CD4-positive, alpha-beta T cell treated with Interleukin-15 for 1 hour (primary cell): ENCODE measurements at places on chromosomes 1 and 21.

DNA sequence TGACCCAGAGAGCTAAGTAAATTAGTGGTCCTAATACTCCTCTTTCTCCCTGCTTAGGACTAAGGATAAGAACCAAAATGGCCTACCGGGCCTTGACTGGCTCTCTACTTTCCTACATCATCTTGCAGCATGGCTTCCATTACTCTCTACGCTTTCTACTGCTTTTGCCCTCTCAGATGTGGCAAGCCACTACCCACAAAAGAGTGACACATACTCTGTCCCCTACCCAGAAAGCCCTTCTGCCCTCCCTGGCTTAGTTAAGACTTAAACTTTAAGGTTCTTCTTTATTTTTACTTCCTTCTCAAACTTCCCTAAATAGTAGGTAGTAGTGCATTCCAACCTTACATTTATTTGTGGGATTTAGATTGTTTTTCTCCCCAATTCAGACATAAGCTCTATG lies 228.1 kb downstream of the TPR start:
- DNase-seq, result no peak

DNA sequence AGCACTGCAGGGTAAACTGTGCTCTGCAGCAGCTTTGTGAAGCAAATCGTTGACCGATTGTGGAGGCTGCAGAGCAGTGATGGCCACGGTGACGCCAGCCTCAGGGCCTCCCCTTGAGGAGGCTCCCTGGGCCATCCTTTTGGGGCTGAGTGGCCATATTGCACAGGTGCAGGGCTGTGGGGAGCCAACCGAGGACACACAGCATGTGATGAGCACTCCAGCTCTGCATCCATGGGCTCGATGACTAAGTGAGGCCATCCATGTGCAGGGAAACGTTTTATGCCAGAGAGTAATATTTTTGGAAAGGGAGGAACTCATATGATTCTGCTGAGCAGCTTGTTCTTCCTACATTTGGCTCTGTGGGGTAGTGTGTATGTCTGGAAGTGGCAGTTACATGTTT lies 24.6 kb downstream of the KCNK1 start:
- DNase-seq, result no peak

GRCh38 chr1:82317671-82318070 lies 516.9 kb downstream of the ADGRL2 start:
- DNase-seq, result no peak

GRCh38 chr1:26784023-26784871 lies 3.5 kb upstream of the PIGV start:
- DNase-seq, result peak; percentile 26

GRCh38 chr1:173429471-173430402 lies 47.4 kb upstream of the PRDX6 start:
- DNase-seq, result peak; percentile 58

GRCh38 chr1:65964123-65964522 lies 171.4 kb downstream of the PDE4B start:
- no peak for DNase-seq

DNA sequence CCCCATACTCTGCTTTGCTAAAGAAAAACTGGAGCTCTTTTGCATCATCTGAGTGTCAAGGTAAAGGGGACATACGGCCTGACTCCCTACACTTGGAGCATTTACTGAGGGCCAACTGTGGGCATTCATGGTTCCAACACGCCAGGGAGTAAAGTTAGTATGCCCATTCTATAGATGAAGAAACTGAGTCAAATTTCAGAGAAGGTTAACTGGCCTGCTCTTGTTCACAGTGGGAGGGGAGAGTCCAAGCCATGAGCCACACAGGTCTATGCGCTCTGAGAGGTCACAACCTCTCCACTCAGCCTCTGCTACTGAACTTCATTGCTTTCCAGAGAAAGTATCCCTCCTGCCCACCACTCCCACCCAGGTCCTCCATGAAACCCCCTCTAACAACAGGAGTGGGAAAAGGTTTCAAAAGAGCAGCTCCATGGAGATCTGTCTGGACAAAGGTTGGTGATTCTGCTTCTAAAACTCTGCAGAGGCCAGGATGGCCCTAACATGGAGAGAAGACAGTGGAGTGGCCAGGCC lies 6.8 kb upstream of the KCNN3 start:
- DNase-seq, result no peak

DNA sequence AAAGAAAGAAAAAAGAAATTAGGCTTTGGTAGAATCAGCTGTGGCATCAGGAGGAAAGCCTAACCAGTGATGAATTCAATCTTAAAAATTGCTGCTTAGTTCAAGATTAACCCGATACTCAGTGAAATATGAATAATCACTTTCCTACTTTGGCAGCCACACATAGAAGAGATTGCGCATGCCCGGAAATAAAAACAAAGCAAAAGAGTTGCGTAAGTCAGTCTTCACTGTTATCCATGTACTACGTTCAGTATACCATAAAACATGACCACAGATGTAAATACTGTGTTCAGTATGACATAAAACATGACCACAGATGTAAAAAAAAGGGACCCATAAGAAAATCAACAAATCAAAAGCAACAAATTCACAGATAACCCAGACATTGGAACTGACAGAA lies 19.2 kb downstream of the CD1D start:
- no peak for DNase-seq

DNA sequence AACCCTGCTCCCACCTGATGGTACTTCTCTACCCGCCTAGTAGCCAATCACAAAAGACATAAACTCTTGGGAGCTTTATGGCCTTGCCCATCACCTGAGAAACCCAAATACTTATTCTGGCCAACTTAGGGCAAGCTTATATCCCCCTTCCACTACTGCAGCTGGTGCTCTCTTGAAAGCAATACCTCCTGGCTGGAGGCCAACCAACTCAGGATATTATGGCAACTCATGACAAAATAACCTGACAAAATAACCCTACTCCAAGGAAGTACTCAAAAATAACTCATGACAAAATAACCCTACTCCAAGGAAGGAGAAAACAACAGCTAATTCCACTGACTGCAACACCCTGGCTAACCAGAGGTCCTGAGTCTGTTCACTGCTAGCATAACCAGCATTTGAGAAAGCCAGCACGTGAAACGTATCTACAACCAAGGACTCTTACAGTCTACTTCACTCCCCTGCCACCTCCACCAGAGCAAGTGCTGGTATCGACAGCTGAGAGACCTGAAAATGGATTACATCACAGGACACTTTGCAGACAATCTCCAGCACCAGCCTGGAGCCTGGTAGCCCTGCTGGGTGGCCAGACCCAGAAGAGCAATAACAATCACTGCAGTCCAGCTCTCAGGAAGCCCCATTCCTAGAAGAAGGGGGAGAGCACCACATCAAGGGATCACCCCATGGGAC lies 179.9 kb downstream of the COL24A1 start:
- no peak for DNase-seq

GRCh38 chr1:92026806-92027205 lies 3.0 kb upstream of the EPHX4 start:
- no peak for DNase-seq

DNA sequence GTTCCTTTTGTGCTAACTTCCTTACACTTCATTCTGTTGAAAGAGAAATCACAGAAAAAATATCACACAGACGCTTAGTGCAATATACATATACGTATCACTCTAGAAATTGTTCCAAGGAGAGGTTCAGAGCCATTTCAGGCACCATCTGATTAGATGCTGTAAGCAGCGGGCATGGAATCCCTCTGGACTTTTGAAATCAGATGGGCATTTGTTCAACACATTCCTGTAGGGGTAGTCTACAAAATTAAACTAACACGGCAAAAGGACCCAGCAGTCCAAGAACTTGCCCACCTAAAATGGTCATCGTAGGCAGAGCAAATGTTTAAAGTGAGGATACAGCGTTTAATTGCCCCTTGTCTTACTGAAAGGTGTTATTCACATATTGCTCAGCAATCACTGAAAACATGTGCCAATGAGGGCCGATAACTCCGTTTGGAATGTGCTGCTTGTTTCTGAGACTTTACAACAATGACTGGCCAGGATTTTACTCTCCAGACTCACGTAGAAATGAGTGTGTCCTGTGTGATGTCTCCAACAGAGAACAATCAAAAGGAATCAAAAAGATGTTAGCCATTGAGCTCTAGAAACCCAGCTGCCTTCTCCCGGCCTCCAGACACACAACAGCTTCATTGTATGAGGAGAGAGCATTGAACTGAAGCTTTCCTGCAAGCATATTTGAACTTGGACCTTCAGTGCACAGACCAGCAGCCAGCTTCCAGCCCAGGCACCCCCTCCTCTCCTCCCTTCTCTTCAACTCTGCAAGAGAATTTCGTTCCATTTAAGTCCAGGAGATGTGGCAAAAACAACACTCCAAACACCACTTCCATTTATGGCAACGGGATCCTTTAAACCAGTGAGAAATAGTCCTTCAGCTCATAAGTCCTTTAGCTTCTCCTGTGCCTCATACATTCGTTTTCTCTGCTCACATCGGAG lies 32.1 kb upstream of the ADORA3 start:
- no peak for DNase-seq

DNA sequence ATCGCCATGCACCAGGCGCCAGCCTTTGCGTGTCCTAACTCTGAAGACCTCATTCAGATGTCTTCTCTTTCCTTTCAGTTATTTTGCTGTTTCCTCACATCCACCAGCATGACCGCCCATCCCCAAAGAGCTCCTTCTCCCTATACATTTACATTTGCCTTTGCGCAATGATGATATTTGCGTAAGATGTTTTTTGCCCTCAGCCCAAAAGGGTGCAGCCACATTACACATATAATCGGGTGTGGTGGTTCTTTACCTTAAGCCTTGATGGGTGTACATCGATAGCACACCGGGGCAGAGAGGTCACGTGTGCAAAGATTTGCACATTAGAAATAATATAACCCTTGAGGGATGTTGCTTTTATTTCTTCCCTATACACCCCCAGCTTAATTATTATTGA lies 192.8 kb downstream of the HUNK start:
- no peak for DNase-seq

DNA sequence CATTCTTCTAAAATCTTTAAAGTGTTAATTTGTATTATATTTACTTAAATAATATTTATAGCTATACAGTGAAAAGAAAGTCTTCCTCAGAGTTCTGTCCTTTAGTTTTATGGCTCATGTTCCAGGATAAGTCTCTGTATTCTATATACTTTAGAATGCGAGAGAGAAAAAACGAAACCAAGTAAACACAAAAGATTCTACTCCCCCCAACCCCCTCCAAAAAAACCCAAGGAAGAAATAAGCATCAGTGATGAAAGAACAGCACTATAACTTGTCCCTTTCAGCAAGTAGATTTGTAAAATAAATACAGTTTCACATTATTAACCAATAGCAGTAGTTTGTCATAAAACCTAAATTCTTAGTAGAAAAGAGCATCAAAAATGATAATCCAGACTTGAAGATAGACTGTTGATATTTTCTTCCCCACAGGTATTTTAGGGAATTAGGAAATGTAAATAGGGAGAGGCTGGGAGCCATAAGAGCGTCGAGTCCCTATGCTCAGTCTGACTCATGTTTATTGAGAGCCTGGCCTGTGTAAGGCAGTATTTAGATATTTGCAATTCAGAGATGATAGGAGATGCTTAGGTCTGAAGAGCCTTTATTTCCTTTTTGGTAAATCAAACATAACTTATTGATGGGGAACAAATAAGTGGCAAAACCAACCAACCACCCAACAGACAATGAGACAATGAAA lies 35.5 kb downstream of the CDC14A start:
- no peak for DNase-seq

- no peak for DNase-seq
Observed at GRCh38 chr1:12501661-12502060, 116.3 kb downstream of the DHRS3 start.

GRCh38 chr1:211687462-211688215 lies 12.2 kb upstream of the NEK2 start:
- no peak for DNase-seq

- DNase-seq, result no peak
Observed at GRCh38 chr1:217525773-217526490, 105.0 kb downstream of the GPATCH2 start.

- no peak for DNase-seq
Observed at GRCh38 chr1:241129207-241129960, 227.6 kb downstream of the RGS7 start.

DNA sequence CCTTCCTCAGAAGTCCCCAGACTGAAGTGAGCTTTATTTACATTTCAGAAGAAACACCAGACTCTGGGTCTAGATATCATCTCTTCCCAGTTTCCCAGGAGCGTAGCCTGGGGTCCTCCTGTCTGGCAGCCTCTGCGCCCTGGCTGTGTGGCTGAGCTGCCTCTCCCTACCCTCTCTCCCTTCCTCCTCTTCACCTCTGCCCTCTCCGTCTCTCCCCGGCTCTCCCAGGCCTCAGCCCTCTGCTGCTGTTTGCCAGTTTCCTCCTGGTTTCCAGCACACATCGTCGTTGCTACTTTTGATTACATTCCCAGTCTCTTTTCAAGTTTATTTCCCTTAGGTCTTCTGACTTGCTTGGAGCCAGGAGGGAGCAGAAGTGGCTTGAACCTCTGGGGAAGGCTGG lies 91.1 kb upstream of the DISP3 start:
- no peak for DNase-seq

DNA sequence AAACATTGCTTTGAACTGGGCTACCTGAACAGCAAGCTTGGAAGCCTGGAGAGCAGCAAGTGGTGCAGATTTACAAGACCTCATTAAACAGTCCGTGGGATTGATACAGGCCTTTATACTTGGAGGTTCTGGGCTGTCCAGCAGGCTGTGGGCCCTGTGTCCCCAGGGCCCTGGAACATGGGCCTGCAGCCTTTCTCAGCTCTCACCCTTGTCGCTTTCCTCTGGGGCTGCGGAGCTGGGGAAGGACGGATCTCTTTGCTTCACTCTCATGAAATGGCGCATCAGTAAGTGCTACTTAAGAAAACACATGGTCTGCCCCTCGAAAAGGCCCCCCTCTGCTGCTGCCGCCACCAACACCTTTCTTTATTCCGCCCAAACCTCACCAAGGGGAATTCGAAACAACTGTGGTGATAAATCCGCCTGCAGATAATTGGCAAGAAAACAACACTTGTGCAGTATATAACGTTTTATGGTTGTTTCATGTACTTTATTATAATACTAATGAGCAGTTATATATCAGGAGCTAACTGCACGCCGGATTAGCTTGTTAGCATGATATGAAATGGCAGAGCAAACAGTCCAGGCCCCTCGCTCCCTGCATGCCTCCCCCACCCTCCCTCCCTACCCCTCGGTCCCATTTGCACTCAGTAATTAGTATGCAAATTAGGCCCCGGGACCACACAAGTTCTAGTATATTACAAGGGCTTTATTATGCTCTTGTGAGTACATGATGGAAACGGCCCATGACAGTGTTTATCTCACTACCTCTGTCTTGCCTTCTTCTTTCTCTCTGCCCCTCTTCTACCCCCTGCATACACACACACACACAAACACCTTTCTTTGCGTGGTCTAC lies 131.5 kb downstream of the RNF220 start:
- DNase-seq, result no peak

- DNase-seq, result no peak
Observed at GRCh38 chr1:74824497-74825107, 91.7 kb downstream of the TYW3 start.

DNA sequence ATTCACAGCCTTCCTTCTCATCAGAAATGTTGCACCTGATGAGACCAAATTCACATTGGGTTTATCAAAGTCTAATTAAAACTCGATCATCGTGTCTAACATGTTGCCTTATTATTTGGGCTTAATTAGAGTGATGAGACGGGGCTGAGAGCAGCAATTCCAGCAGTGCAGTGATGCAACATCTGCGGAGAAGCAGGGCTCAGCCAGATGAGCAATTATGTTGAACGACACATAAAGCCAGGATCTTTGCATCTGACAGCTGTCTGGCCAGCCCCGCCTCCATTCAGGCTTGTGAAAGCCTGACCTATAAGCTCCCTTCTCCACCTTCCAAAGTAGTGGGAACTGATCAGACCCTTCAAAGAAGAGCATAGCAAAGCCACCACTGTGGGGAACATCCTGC lies 109.8 kb downstream of the C1orf94 start:
- no peak for DNase-seq
